ENCODE measurements at places on chromosomes 7 and 10. TPM values are rescaled to one million over a fixed set of nuclear protein-coding genes. Genes with fewer than 3 reads are reported as not detected.

UNC5B gene
- total RNA-seq = not detected

PCLO gene
- not detected for total RNA-seq

ZNF365 gene
- total RNA-seq = not detected

GLI3 gene
- total RNA-seq = not detected

AKR1E2 gene
- 10.7 TPM for total RNA-seq

OR9A2 gene
- total RNA-seq = not detected
